Camera-type eye (tissue), 1 donor: ENCODE measurements at places on chromosomes 3 and 15. TPM values are rescaled to one million over a fixed set of nuclear protein-coding genes. Genes with fewer than 3 reads are reported as not detected.

The NR2C2 gene
- 86.9 TPM for total RNA-seq

The WDR5B gene
- total RNA-seq = 8.7 TPM

The ARPIN gene
- 28.5 TPM for total RNA-seq

The GASK1A gene
- 24.4 TPM for total RNA-seq

The CADPS gene
- 418 TPM for total RNA-seq

The PLCL2 gene
- 71.1 TPM for total RNA-seq

The SLC9A9 gene
- total RNA-seq = 23.5 TPM

The STXBP5L gene
- total RNA-seq = 22.0 TPM

The PLSCR2 gene
- total RNA-seq = not detected

The GOLGA6L10 gene
- 5.0 TPM for total RNA-seq

The GDPGP1 gene
- 15.3 TPM for total RNA-seq

The HRH1 gene
- 7.6 TPM for total RNA-seq

The RPL22L1 gene
- 31.4 TPM for total RNA-seq

The CYB561D2 gene
- total RNA-seq = 17.0 TPM

The GOLGA6L9 gene
- 14.8 TPM for total RNA-seq

The LPCAT4 gene
- total RNA-seq = 19.2 TPM

The AHSG gene
- not detected for total RNA-seq

The ZMAT3 gene
- total RNA-seq = 11.7 TPM

The C3orf85 gene
- not detected for total RNA-seq

The SUCNR1 gene
- total RNA-seq = not detected

The CDCP1 gene
- 2.2 TPM for total RNA-seq

The CD200R1 gene
- total RNA-seq = 2.0 TPM

The FGF7 gene
- 15.6 TPM for total RNA-seq

The GALNT15 gene
- total RNA-seq = 12.4 TPM

The ACTRT3 gene
- 2.6 TPM for total RNA-seq

The RTP1 gene
- total RNA-seq = not detected

The KCNMB2 gene
- 7.8 TPM for total RNA-seq

The COL8A1 gene
- total RNA-seq = 40.2 TPM

The CCNB2 gene
- total RNA-seq = 21.2 TPM

The CORO2B gene
- total RNA-seq = 43.0 TPM

The SLC51B gene
- total RNA-seq = 0.60 TPM

The HCN4 gene
- total RNA-seq = 2.2 TPM

The NR1I2 gene
- 0.38 TPM for total RNA-seq

The DNAJB8 gene
- not detected for total RNA-seq

The ADAM10 gene
- total RNA-seq = 218 TPM

The GPR62 gene
- total RNA-seq = 0.27 TPM

The PYGO1 gene
- total RNA-seq = 36.4 TPM

The SPSB4 gene
- 13.7 TPM for total RNA-seq

The EOMES gene
- 4.6 TPM for total RNA-seq

The TMEM158 gene
- total RNA-seq = 4.3 TPM

The RETNLB gene
- total RNA-seq = not detected

The ATP13A5 gene
- 0.22 TPM for total RNA-seq

The CFAP100 gene
- total RNA-seq = not detected

The CNTN6 gene
- total RNA-seq = 12.5 TPM

The WNT5A gene
- total RNA-seq = 39.0 TPM

The PPP1R14D gene
- total RNA-seq = not detected

The SLC25A20 gene
- total RNA-seq = 9.9 TPM

The SLC6A1 gene
- total RNA-seq = 23.7 TPM

The C3orf49 gene
- not detected for total RNA-seq

The PRSS50 gene
- 1.2 TPM for total RNA-seq

The MYZAP gene
- total RNA-seq = 2.9 TPM

The LRRC15 gene
- total RNA-seq = 1.4 TPM

The UBA7 gene
- total RNA-seq = 28.0 TPM

The ZNF385D gene
- total RNA-seq = 35.0 TPM

The PATL2 gene
- 0.49 TPM for total RNA-seq

The SNRPA1 gene
- 47.7 TPM for total RNA-seq

The OCA2 gene
- 12.3 TPM for total RNA-seq
